Stimulated activated CD8-positive, alpha-beta memory T cell treated with anti-CD3 and anti-CD28 coated beads, Interleukin-7, amount 100 ng/mL, for 24 hours (primary cell): ENCODE measurements at places on chromosomes 5 and 9.

- no peak for DNase-seq
These were observed 128.0 kb upstream of the IL12B start for GRCh38 chr5:159458217-159458711.

- no peak for DNase-seq
These were observed 68.6 kb downstream of the XRCC4 start for GRCh38 chr5:83145882-83146331.

- no peak for DNase-seq
These were observed 2292.6 kb upstream of the C9orf72 start for GRCh38 chr9:29865764-29866313.

DNA sequence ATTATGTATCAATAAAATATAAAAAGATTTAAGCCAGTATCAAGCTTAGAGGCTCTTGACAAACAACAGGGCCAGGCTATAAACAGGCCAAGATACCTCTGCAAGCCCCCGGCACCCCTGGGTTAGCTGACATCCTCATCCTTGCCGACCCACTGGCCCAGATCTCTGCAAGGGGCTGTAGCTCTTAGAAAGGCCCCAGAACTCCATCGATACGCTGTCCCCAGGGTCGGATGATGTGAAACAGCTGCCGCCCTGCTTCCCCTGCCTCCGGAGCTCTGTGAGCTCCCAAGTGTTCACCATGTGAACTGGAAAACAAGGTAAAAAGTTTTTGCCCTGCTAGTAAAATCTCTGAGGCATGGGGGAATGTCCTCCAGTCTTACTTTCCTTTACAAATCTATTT is 20.1 kb downstream of the SH3PXD2B start:
- no peak for DNase-seq

GRCh38 chr5:160133071-160133917 is 14.0 kb upstream of the PWWP2A start:
- DNase-seq, result no peak

GRCh38 chr9:133647765-133648469 is 11.8 kb downstream of the DBH start:
- DNase-seq, result no peak

DNA sequence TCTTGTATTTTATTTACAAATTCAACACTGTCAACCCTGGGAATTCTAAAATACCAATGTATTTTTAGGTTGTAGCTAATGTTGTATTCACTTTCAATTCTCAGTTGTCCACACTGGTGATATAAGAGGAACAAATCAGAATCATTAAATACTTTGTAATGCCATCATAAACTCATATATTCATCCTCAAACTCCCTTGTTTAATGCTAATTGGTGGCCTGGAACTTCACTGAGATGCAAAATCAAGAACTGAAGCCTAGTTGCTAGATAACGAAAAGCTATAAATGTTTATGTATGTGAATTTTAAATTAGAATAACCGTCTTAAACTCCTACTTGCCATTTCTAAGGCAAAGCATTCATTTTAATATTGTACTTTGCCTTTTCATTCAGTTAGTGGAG is 274.7 kb downstream of the RAB3C start:
- no peak for DNase-seq

- no peak for DNase-seq
These were observed 110.4 kb upstream of the IFNK start for GRCh38 chr9:27413511-27414219.

DNA sequence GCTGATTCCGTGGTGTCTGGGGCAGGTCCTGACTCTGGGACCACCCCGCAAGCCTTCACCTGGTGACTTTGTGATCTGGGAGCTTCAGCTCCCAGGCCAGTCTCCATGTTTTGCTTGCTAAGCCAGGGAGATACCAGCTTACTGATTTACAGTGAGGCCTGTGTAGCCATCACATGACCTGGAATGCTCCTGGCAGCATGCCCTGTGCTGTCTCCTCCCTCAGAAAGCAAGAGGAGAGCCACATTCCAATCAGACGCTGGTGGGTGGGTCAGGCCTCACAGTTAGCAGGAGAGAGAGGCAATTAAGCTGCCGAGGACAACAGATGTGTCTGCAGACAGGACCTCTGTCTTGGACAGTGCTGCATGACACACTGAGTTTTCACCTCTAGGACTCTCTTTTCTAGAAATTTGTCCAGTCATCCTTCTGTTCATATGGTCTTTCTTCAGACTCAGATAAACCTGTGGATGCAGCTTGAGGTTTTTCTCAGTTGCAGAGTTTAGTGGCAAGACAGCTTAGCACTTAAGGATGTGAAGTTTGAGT is 24.4 kb upstream of the GRPEL2 start:
- no peak for DNase-seq

DNA sequence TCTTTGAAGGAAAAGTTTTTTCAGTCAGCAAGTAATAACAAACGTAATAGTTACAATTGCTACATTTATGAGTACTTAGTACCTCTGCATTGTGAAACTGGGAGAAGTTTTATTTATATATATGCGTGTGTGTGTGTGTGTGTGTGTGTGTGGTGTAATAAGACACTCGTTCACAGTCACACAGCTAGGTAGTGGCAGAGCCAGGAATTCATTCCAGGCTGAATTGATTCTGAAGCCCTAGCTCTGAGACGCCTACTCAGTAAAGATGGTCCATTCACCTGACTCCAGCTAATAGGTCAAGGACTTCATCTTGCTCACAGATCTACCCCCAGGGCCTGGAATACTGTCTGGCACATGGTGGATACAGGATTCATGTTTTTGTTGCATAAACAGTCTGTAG is 13.6 kb upstream of the CAST start:
- no peak for DNase-seq

DNA sequence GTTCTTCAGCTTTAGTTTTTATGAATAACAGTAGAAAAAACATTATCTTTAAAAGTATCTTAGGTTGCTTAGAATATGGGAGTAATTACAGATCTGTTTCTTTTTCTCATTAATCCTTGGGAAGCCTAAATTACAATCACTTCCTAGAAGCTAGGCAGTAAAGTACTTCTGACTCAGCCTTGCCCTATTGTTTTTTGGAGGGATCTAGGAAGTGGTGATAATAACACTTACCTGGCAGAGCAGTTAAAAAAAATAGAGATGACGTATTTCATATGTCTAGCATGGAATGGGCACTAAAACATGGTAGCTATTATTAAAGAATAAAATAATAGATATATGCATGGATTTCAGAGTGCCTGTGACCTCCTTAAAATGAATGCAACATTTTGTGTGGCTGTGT is 8.2 kb upstream of the FST start:
- DNase-seq, result no peak

DNA sequence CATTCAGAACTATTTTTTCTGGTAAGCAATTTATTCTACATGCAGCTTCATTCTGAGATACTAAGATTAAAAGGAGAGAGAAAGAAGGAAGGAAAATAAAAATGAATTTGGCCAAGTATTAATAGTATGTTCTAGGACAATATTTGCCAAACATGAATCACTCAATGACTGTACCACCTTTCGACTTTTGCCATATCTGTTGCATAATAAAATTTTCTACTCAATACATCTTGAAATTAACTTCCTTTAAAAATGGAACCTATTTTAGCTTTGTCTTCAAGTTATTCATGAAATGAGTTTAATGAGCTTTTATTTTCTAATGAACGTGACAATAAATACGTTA is 111.8 kb downstream of the MARCHF3 start:
- no peak for DNase-seq

DNA sequence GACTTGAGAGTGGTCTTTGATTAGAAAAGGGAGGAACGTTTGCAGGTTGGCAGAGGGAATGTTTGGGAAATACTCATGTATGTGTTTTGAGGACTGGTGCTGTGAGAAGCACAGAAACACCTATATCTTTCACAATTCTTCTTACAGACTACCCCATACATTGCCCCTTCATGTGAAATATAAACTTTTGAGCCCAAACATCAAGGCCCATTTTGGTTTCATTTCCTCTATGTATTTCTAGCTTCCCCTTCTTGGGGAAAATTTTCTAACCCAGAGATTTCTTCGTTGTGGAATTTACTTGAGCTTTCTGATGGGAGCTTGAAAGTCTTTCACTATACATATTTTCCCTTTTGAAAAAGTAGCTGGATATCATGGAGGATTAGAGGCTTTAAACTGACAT is 67.6 kb downstream of the FYB1 start:
- DNase-seq, result no peak

DNA sequence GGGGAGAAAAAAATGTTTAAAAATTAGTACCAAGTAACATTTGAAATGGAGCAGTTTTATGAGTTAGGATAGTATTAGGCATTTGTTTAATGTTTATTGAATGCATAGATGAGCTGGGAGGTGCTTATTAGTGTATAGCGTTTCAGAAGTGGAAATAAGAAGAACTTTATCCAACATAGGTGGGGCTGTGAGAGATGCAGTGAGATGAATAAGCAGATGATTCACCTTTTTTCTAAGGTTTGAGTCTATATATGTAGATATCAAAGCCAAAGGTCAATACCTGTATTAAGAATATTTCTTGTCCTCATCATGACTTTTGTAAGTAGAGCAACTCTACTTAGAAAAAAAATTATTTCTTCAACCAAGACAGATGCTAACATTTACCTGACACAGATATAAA is 54.6 kb upstream of the POU4F3 start:
- no peak for DNase-seq

DNA sequence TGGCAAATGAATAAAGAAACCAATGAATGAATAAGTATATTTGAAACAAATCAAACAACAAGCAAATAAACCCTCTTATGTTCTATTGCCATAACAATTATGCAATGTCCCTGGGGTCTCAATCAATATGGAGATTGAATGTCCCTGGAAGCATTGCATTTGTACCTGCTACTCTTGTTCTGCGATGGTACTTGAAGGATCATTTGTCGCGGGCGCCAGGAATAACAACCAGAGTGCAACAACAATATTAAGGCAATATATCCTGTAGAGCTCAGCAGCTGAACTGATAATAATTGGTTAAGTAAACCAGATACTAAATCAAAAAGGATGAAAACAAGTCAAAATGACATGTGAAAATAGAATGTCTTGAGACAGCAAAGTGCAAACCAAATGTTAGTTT is 1001.9 kb upstream of the NUDT12 start:
- DNase-seq, result no peak

DNA sequence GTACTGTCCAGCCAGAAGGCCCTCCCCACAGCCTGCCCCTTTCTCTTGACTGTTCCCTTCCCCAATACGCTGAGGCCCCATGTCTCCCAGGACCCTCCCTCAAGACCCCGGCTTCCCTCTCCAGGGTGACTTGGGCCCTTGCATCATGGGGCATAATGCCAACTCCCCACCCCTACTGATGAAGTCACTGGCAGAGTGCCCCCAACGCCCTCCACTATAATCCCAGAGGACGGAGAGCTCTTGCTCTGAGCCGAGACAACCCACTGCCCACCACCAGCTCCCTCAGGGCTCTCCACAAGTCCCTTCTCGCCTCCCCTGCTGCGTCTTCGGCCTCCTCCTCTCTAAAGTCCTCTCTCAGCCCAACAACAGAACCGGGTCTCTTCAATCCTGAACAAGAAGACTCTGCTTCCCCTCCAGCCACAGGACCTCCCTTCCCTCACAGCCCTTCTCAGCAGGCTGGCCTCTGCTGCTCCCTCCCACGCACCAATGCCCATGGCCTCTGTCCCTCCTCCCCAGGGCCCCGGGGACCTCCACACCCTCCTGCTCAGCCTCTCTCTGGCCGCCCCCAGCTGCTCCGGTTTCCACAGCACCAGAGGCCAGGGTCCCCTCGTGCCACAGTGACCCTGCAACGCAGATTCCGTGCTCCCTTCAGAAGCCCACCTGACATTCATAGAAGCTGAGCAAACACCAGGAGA is 47.6 kb downstream of the ADAMTS2 start:
- DNase-seq, result no peak

DNA sequence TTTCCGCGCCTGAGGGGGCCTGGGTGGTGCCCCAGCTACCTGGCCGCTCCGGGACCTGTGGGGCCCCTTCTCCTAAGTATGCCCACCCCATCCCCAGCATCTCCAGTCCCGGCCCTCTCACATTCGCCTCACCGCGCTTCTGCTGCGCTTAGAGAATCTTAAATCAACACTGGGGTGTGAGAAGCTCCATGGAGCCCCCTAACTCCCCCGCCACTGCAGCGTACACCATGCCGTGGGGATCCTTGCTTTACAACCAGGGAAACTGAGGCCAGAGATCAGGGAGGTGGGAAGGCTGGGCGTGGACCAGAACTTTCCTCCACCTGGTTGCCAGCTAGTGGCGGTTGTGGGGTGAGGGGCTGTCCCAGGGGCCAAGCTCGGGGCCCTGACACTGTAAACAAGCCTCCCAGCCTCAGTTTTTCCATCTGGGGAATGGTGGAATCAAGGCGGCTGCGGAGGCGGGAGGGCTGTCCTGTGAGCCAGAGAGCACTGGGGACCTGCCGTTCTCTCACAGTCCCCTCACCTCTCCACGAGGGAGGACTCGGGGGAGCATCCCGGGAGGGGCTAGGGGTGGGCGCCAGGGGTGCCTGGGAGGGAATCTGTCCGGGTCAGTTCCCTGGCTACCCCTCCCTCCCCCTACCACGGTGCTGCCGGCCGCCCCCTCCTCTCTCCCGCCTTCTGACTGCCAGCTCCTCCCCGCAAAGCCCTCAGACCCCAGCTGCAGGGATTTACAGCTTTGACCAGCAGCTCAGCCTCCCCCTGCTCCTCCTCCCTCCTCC is 161.2 kb downstream of the C9orf50 start:
- no peak for DNase-seq

- DNase-seq, result no peak
These were observed 57.7 kb upstream of the MAST4 start for GRCh38 chr5:66538531-66538930.

- DNase-seq, result no peak
These were observed 18.7 kb upstream of the NEURL1B start for GRCh38 chr5:172622091-172623046.

DNA sequence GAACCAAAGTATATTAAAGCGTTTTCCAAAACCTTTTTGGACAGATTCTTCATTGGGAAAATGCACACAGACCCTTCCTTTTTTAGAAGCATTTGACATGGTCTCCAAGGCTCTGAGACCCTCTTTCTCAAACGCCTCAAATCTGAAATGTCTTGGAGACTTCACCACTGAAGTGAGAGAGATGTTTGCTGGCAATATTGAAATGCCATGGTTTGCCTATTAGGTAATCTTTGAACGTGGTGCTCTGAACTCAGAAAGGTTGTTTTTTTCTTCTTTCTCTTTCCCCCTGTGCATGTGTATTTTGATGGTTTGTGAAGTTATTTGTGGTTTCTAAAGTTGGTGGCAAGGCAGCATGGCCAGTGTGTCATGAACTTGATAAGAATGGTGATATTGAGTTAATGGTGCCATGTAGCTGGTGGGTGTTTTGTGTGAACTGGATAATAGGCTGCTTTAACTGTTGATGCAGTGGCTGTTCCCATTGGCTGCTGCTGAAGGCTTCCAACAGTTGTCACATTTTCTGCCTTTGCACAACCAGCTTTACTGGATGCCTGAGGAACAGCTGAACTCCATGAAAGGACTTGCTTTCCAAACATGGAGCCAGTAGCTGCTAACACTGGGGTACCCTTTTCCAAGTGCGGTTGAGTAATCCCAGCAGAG is 1.7 kb downstream of the PALM2AKAP2 start:
- no peak for DNase-seq

- no peak for DNase-seq
These were observed 37.0 kb downstream of the DPYSL3 start for GRCh38 chr5:147472664-147473475.

- DNase-seq, result no peak
These were observed 276.0 kb upstream of the MVB12B start for GRCh38 chr9:126050605-126050990.
